ENCODE measurements at places on chromosomes 4 and X.

DNA sequence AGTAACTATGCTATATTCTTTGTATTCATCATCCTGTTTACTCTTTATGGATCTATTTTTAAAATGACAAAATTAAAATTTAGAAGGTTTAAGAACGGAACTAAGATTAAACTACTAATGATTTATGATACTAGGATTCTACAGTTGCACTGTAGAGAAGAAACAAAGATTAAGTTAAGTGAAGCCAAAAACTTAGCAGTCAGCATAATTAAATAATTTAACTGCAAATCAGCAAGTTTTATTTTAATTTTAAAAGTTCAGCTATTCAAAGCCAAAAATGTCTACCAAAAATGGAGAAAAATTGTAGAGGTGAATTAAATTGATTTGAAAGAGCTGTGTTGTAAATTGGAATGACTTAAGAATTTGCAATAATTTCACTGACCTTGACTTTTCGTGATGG is 30.8 kb downstream of the NDST4 start:
- DNase-seq, result no peak

- DNase-seq, result no peak
These were observed 129.6 kb upstream of the QRFPR start for GRCh38 chr4:121510341-121510874.

GRCh38 chrX:120736989-120737388 is 107.1 kb upstream of the C1GALT1C1 start:
- DNase-seq, result no peak

DNA sequence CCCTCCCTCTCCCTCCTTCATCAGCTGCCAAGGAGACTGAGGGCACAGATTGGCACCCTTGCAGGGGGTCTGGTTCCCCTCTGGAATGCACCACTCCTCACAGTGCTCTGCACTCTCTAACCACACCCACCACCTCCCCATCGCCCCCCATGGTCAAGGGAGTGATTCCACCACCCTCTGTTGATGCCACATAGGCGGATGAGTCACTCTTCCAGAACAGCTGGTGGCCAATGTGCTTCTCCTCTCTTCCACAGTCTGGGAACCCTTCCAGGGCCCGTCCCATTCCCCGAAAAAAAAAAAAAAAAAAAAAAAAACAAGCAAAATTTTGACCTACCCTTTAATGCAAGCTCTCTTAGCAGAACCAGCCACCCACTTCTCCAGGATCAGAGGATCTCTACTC is 341.3 kb upstream of the KLF3 start:
- no peak for DNase-seq

- DNase-seq, result no peak
These were observed 5.5 kb downstream of the SEC31A start for GRCh38 chr4:82885410-82885809.

DNA sequence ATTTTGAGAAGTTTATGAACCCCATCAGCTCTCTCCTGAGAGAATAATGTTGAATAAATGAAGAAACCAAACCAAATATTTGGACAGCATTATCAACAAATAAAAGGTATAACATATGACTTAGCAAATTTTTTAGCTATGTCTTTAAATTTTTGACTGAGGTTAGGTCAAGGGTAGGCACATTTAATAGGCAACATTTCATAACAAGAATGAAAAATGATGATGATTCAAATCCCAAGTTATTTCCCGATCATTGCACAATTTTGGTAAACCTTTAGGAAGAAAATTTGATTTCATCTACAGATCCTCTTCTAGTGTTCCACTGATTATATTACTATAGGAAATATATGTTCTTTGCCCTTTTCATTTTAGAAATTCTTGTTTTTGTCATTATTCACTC is 123.7 kb upstream of the TLR3 start:
- DNase-seq, result no peak

- no peak for DNase-seq
These were observed 293.2 kb upstream of the PRPS2 start for GRCh38 chrX:12497832-12498591.

DNA sequence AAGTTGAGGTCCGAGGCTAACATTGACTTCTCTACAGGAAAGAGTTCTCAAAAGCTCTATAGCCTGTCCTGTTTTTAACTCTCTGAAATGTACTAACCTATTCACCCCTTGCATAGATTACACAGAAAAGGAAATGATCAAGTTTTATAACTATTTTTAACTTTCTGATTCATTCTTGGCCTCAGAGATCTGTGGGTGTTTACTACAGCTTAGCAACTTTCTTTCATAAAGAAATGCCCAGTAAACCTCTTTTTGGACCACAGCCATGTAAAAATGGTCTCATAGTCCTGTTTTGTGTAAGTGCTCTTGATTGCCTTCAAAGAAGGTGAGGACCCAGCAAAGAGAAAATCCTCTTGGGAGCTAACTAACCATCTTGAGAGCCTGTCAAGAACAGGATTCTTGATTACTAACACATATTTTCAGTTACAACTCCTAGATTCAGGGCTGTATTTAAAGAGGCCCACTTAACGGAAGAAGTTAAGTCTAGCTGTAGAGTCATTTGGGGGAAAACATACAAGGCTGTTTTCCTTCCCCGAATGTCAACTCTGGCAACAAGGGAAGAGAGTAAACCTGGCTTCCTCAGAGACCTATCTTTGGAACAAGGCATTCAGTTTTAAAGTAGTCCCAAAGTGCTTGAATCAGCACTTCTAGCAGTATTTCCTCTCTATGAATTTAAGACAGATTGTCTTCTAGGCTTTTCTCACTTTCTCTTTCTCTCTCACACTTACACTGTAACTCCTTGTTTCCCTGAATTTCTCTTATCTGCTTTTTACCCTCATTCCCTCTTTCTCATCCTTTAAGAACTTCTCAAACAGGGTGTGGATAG is 78.2 kb downstream of the IL21 start:
- DNase-seq, result no peak

GRCh38 chrX:135596495-135596894 is 76.0 kb downstream of the INTS6L start:
- peak; percentile 45 for DNase-seq

DNA sequence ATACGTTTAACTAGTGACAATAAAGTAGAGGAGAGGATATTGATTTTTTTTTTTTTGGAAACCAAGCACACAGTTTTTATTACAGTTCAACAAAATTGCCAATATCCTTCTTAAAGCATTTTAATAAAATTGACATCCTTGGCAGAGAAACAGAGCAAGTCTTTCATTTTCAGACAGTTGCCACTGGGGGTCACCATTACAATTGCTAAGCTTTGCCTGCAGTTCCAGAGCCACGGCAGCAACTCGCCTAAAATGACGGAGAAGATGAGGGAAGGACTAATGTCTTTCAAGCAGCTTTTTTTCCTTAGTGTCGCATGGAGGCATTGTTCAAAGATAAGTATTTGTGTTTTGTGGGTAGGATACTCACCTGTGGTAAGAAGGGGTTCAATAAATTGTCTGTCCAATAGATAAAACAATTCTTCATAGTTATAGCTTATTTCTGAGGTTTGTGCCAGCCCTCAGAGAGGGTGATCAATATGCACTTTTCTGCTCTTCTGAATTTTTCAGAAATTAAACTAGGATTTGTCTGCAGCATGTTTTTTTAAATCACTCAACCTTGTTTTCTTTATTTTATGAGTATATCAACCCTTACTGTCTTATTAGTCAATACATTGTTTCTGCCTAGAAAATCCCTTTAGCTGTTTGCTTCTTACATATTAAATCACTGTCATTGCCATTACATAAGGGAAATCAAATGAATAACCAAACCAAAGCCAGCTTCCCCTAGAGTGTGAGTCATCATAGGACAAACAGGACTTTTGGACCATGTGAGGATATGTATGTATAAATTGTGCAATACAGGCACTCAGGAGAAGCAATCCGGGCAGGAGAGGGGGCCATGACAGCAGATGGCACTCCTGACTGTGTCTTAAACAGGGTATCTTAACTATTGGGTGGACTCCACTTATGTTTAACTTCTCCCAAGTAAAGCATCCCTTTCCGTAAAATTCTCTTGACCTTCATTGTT is 508.1 kb upstream of the ARX start:
- no peak for DNase-seq

DNA sequence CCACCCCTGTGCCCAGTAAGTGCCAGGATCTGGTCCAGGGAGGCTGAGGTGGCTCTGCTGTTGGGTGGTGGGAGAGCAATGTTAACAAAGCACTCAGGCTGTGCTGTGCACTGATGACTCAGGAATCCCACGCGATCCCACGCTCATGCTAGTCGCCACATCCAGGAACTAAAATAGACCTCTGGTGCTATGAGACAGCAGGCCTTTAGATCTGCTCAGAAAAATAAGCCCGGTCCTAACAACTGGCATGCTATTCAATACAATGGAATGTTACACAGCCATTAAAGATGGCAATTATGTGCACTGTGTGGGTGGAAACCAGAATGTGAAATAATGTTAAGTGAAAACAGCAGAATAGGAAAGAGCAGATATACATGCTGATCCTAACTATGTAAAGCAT is 26.0 kb downstream of the ARL13A start:
- DNase-seq, result no peak

DNA sequence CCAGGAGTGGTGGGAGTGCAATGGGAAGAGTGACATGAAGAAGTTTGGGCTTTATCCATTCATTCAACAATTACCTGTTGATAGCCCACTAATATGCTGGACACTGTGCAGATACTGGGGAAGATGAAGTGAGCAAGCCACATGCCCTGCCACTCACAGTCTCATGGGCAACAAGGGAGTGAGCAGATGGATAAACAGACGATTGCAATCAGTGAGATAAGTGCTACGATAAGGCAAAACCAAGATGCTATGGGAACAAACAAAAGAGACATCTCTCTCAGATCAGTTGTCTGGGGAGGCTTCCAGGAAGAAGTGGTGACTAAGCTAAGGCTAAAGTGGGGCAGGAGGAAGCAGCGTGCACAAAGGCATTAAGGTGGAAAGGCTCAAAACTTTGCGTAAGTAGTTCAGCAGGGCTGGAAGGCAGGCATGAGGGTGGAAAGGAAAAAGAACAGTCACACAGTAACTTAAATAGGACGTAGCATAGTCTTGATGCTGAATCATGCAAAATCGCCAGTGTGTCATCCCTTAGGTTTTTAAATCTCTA is 31.7 kb downstream of the GAB3 start:
- DNase-seq, result peak; percentile 81

GRCh38 chr4:82898322-82899243 is 2.0 kb upstream of the THAP9 start:
- peak; percentile 61 for DNase-seq

GRCh38 chr4:127400731-127401346 is 231.9 kb upstream of the INTU start:
- DNase-seq, result no peak

DNA sequence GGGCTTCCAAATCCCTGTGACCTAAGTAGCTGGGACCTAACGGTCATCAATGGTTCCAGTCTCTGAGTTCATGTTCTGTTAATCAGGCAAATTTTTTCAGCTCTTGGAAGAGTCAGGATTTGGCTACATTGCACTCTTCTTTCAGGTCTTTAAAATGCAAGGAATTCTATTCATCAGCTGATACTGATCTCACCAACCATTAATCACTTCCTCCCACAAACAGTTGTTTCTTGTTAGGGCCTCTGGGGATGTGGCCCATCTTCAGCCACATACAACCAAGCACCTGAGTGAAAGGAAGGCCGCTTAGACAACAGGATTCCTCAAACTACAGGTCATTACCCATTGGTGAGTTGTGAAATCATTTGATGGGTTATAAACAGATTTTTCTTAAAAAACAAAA is 71.7 kb downstream of the FANCB start:
- DNase-seq, result no peak

- DNase-seq, result peak; percentile 23
These were observed 1.4 kb downstream of the BCAP31 start for GRCh38 chrX:153722704-153723350.

GRCh38 chrX:118706681-118707080 is 20.7 kb upstream of the IL13RA1 start:
- no peak for DNase-seq

DNA sequence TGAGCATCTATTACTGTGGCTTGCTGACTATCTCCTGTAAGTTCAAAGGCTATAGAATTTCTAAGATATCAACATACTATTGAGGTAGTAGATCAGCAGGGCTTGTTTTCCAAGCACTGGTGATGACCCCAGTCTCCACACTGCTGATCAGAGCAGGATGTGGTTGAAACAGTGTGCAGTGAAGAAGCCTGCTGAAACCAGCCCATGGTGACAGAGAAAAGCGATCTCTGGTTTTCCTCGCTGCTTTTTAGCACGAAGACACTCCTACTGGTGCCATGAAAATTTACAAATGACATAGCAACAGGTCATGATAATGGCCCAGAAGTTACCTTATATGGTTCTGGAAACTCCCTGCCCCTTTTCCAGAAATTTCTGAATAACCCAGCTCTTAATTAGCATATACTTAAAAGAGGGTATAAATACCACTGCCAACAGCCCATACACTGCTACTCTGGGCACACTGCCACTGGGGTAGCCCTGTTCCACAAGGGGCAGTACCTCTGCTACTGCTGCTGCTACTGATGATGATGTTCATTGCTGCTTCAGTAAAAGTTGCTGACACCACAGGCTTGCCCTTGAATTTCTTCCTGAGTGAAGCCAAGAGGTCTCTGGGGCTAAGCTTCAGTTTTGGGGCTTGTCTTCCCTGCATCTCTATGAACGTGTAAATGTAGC is 1689.5 kb upstream of the PCDH10 start:
- no peak for DNase-seq

All from HL-60 (cell line).